ENCODE measurements at places on chromosomes 13 and 19.

DNA sequence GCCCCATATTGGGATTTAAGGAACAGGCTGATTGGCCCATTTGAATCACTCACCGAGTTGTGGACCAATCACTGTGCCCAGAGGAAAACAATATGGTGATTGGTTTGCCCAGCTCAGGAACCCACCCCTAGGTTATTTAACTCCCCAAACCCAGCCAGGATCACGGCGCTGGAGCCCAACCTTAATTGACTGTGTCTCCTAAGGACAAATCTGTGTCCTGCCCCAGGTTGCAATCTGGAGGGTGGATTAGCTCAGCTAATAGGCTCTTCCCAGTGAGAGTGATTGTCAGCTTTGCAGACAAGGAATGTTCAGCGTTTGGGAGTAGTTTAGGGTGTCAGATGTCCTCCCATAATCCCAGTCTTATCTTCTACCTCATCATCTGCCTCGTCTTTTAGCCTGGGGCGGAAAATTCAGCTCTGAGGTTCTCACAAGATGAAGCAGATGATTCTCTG lies 3.5 kb upstream of the ZNF358 start:
- H3K4me3 ChIP-seq: no peak overlapping the region
- H3K4me1 ChIP-seq: peaks cover 14% of the 10 kb centered on the region
- peaks cover 4% of the 10 kb centered on the region for H3K36me3 ChIP-seq
- no peak overlapping the region for H3K27ac ChIP-seq

GRCh38 chr13:30033681-30034457 lies 183.5 kb upstream of the UBL3 start:
- no peak overlapping the region for H3K4me3 ChIP-seq
- peaks cover 35% of the 10 kb centered on the region for H3K27me3 ChIP-seq
- H3K4me1 ChIP-seq: no peaks in the 10 kb centered on the region
- no peak for DNase-seq

GRCh38 chr19:46766569-46767317 lies 20.5 kb upstream of the STRN4 start:
- no peak overlapping the region for H3K4me3 ChIP-seq
- H3K27ac ChIP-seq: peak overlapping the region; percentile 47
- DNase-seq: peak; percentile 57
- no peaks in the 10 kb centered on the region for H3K36me3 ChIP-seq

GRCh38 chr19:23554548-23554947 lies 132.5 kb downstream of the ZNF675 start:
- H3K4me1 ChIP-seq: no peaks in the 10 kb centered on the region
- H3K27ac ChIP-seq: no peak overlapping the region
- no peak for DNase-seq
- no peaks in the 10 kb centered on the region for H3K36me3 ChIP-seq

DNA sequence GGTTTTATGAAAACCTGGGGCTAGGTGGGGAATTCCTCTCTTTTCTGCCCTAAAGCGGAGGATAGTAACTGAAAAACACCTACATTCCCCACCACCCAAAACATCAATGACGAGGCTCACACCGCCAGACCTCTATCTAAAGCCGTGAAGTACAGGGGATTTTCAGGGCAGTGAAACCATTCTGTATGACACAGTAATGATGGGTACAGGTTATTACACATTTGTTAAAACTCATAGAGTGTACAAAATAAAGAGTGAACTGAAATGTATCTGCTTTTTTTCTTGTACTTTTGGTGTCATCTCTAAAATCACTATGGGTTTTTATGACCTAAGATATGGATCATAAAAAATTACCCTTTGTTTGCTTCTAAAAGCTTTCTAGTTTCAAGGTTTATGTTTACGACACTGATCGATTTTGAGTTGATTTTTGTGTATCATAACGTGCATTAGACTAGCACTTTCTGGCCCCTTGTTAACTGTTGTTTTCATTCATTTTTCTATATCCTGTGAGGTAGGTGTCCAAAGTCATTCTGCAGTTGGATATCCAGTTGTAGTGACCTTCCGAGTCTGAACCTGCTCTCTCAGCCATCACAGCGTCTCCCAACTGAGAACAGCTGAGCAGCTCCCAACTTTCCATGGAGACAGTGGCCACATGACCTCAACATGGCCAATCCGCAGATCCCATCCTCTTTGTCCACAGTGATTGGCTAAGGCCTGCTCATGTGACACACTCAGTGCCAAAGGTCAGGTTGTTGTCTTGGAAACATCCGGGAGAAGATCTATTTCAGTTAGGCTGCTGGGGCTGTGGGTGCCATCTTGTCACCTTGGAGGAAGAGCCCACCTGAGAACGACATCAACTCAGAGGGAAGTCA lies 10.3 kb downstream of the MBD3L2B start:
- H3K4me1 ChIP-seq: peaks cover 31% of the 10 kb centered on the region
- H3K36me3 ChIP-seq: no peaks in the 10 kb centered on the region
- no peak for DNase-seq
- peak overlapping the region; percentile 21 for H3K4me3 ChIP-seq

DNA sequence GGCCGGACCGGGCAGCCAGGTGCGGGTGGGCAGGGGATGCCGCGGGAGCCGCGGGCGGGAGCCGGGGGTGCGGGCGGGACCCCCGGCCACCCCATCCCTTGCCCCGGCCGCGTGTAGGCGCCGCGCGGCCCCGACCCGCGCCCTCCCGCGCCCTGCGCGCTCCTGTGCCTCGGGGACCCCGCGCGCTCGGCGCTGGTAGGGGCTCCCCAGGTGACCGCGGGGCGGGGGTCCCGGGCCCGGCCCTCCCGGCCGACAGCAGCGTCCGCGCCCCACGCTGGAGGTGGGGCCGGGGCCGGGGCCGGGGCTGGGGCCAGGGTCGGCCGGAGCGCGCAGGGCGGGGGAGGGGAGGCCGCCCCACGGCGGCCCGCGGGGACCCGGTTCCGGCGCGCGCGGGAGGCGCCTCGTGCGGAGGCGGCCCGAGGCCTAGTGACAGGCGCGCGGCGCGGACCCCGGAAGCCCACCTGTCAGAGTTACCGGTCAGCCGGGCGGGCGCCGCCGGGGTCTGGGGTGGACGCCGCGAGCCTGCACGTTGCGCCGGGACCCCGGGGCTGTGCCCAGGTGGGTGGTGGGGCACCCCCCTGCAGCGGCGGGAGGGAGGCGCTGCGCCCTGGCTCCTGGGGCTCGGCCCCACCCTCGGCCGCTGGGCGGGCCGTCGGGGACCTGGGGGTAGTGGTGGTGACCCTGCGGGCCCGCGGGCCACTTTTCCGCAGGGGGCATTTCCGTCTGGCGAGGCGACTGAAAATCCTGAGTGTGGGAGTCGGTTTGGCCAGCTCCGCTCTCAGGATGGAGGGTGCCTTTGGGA lies 518 bp downstream of the TFDP1 start:
- H3K27me3 ChIP-seq: peaks cover 2% of the 10 kb centered on the region
- H3K36me3 ChIP-seq: peaks cover 6% of the 10 kb centered on the region
- H3K4me1 ChIP-seq: peaks cover 31% of the 10 kb centered on the region
- no peak for DNase-seq
- peak overlapping the region; percentile 69 for H3K27ac ChIP-seq
- peak overlapping the region; percentile 89 for H3K4me3 ChIP-seq

DNA sequence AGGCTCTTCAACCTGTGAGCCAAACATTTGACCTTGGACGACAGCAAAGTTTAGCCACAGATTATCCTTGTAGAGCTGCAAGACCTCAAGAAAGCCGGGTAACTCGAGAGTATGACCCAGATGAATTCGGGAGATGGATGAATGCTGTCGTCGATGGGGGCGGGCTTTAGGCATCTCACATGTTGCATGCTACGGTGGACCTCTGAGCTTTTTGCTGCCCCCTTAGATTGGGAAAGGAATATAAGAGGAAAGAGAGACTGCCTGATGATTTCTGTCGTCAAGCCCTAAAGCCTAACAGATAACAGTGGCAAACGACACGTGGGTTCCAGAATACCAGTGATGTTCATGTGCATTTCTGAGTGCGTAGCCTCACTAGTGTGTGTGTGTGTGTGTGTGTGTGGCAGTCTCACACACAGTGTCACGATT lies 730 bp upstream of the ABCC4 start:
- no peak overlapping the region for H3K27ac ChIP-seq
- peaks cover 22% of the 10 kb centered on the region for H3K4me1 ChIP-seq
- peaks cover 2% of the 10 kb centered on the region for H3K36me3 ChIP-seq
- H3K27me3 ChIP-seq: no peaks in the 10 kb centered on the region
- DNase-seq: no peak
- peak overlapping the region; percentile 97 for H3K4me3 ChIP-seq

DNA sequence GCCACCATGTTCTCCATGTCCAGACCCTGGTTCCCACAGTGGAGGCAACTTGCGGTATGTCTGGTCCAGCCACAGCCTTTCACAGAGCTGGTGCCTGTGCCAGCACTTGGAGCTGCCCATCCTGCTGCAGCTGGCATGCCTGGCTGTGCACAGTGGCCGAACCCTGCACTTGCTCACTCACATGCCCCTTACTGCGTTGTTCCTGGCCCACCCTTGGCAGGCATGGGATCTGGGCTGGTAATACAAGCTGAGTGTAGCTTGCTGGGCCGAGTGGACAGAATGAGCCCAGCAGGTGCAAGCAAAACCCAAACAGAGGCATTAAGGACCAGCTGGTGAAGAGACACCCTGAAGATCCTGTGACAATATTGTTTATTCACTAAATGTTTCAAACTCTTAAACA lies 583.9 kb upstream of the SLITRK6 start:
- DNase-seq: no peak
- no peaks in the 10 kb centered on the region for H3K27me3 ChIP-seq
- no peak overlapping the region for H3K4me3 ChIP-seq
- H3K36me3 ChIP-seq: no peaks in the 10 kb centered on the region
- H3K4me1 ChIP-seq: no peaks in the 10 kb centered on the region

Measured in T-helper 17 cell (primary cell).